Endothelial cell of umbilical vein (primary cell): ENCODE measurements at places on chromosomes 16 and 17. TPM values are rescaled to one million over a fixed set of nuclear protein-coding genes. Genes with fewer than 3 reads are reported as not detected.
A peak's percentile ranks its signal among the peaks of the same experiment; 100 is the strongest.

DNA sequence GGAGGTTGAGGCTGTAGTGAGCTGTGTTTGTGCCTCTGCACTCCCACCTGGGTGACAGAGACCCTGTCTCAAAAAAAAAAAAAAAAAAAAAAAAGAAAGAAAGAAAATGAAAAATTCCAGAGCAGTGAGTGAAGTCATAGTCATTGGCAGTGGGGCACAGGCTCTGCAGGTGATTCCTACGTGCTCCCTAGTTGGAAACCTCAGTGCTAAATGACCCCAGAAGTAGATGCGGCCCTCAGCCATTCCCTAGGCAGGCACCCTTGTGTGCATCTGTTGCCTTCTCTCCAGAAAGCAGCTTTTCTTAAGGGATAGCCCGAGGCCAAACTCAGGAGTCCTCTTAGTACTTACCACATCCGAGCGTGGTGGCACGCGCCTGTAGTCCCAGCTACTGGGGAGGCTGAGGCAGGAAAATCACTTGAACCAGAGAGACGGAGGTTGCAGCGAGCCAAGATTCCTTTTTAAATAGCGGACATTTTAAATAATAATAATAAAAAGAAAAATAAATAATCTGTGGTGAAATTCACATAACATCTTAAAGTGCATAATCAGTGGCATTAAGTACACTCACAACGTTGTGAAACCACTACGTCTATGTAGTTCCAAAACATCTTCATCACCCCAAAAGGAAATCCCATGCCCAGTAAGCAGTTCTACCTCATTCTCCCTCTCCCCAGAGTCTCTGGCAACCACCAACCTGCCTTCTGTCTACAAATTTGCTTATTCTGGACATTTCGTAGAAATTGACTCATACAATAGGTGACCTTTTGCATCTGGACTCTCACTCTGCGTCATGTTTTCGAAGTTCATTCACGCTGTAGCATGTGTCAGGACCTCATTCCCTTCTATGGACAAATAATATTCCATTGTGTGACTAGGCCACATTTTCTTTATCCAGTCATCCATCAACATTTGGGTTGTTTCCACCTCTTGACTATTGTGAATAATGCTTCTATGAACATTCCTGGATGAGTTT lies 12.5 kb upstream of the SPHK1 start:
- peak; percentile 95 for DNase-seq

GRCh38 chr17:42436391-42436790 lies 13.3 kb upstream of the CAVIN1 start:
- peak; percentile 98 for DNase-seq

DNA sequence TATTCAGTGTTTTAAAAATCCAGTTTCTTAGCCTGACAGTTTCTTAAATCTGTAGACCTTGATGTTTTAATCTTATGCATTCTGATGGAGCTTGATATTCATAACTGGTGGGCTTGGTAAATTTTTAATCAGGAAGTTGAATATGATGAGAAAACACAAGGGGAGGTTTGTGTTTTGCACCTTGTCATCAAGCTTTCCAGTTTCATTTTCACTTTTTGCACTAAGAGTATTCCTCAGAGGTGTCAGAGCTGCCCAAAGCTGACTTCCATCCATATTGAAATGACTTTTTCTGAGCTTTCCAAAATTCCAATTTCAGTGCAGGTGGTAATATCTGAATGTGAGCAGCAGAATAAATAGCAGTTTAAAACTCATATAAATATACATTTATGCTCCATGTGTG lies 555.0 kb upstream of the RBFOX1 start:
- DNase-seq = no peak

DNA sequence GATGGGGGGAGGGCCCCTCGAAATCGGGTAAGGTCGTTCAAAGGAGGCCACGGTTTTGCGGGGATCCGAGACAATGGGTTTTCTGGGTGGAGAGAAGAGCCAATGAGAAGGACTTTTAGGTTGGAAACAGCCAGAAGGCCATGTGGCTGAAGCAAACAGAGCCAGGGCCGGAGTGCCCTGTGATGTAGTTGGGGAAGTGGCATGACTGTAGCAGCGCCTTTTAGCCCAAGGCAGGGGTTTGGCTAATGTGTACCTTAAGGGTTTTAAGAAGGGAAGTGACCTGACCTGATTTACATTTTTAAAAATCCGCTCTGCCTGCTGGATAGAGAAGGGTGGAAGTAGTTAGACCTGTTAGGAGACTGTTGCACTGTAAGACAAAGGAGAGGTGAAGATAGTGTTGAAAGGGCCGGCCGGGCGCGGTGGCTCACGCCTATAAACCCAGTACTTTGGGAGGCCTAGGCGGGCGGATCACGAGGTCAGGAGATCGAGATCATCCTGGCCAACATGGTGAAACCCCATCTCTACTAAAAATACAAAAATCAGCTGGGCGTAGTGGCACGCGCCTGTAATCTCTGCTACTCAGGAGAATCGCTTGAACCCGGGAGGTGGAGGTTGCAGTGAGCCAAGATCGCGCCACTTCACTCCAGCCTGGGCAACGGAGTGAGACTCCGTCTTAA lies 1.0 kb downstream of the LYRM1 start:
- peak; percentile 72 for DNase-seq

DNA sequence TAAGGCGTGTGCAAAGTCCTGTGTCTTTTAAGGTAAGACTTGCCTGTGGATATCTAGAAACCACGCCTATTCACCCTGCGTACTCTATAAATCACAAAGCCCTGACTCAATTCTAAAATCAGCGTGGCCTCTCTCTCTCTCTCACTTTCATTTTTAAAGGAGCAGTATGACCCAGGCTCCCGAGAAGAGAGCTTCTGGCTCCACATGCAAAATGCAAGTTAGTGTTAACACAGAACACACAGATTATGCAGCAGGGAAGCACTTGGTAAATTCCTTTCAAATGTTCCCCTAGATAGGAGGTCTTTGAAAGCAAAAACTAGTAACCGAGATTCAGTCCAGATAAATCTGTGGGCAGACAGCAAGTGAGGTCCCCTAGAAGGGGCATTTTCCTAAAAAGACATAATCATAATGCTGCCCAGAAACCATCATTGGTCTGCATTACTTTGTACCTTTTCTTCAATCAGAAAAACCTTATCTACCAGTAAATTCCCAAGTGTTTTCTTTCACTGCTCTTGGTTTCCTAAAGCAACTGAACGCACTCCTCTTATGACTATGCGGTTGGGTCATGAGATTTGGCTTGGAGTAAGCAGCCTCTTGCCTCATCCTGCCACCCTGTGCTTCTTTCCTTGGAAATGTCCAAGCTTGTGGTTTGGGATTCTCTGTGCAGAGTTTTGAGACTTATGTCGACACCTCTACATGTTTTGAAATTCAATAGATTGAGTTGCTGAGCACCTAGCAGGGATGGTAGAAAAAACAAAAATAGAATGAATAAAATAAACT lies 31.7 kb upstream of the KCNJ2 start:
- DNase-seq = peak; percentile 80

LRRC3C gene
- total RNA-seq = not detected in 2 replicates

SLC22A31 gene
- total RNA-seq = not detected in 2 replicates

RAD51C gene
- total RNA-seq = 38.9 and 50.5 TPM in 2 replicates
